ENCODE measurements at places on chromosomes 4 and X. TPM values are rescaled to one million over a fixed set of nuclear protein-coding genes. Genes with fewer than 3 reads are reported as not detected.

Gene ALPK1
- total RNA-seq = 4.2 TPM

Gene COX7B2
- not detected for total RNA-seq

Gene HMX1
- not detected for total RNA-seq

Gene DCAF4L1
- 0.63 TPM for total RNA-seq

DNA sequence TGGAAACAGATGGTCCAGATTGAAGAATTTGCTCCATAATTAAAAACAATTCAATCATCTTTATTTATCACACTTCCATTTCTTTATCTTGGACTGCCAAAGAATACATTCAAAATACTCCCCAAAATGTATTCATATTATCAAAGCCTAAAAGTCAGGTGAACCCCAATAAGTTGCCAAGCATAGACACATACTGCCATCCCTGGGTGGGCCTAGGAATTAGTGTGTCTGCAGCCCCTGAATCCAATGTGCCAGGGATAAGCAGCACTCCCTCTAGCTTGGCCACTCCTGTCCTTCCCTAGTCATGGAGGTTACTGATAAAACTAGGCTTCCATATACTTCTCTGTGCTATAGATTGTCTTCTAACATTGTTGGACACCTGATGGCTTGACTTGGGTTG, 199.9 kb downstream of the TENM3 start:
- no peak for DNase-seq

- DNase-seq = no peak
Observed at GRCh38 chrX:64204252-64204651, 1.3 kb downstream of the AMER1 start.

DNA sequence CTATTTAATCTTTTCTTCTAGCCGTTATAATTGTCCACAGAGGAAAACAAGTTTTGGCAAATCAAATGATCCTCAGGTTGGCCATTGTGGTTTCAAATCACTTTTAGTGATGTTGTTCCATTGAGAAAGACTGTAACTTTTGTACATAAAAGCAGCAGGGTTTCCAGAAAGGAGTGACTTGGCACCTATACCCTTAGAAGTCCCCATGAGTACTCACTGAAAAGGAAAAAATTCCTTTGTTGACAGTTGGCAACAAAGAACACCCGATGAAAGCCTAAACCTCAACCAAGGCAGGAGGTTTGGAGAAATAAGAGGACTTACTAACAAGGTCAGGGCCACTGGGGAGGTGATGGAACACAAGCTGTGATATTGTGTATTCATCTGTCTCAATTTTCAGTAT, 474.4 kb downstream of the RAPGEF2 start:
- no peak for DNase-seq

DNA sequence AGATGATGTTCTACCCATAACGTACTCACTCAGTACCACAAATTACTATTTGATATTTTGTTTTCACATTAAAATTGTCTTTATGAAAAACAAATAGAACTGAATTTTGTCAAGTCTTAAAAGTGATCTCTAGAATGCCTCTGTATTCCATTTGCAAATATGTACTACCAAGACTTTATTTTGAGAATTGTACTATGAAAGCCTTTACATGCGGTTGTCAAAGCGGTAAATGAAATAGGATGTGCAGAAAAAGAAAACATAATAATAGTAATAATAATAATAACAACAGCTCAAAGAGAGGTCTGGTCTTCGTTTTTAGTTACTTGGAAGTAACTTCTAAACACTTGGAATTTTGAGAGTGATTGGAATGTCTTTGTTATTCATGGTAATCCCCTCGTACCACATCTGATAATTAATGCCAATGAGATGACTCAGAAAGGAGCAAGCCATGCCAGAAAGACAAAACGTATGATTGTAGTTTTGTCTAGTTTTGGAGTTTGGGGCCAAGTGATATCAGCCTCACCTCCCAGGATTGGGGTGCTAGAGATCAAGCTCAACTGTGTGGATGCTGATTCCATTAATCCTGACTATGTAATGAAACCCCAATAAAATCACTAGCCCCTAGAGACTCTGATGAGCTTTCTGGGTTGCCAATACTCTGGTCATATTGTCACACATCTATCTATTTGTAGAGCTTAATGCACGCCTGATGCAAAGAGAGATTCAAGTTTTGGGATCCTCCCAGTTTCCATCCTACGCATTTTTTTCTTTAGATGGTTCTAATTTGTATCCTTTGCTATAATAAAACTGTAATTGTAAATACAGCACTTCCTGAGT, 20.2 kb upstream of the CTSO start:
- DNase-seq = peak; percentile 24

- no peak for DNase-seq
Observed at GRCh38 chr4:1907848-1908525, 36.8 kb downstream of the NSD2 start.
